GM12878 (cell line): ENCODE measurements at places on chromosomes 1 and 21.

- DNase-seq, result no peak
These were observed 47.2 kb upstream of the VANGL1 start for GRCh38 chr1:115594600-115594999.

DNA sequence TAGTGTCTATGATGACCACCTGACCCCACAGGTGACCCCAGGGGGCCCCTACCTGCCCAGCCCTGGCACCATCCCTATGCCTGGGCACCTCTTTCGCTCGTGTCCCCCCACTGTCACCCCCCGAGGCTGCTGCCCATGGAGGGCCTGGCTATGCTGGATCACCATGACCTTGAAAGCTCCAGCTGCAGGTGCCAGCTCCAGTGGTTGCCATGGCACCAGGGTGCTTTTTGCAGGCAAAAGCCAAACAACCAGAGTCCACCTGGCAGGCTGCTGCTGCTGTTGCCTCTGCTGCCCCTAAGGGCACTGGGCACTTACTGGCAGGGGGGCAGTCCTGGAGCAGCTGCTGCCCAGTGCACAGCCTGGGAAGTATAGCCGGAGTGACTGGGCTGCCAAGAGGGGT is 21.7 kb downstream of the ETNK2 start:
- DNase-seq, result no peak

DNA sequence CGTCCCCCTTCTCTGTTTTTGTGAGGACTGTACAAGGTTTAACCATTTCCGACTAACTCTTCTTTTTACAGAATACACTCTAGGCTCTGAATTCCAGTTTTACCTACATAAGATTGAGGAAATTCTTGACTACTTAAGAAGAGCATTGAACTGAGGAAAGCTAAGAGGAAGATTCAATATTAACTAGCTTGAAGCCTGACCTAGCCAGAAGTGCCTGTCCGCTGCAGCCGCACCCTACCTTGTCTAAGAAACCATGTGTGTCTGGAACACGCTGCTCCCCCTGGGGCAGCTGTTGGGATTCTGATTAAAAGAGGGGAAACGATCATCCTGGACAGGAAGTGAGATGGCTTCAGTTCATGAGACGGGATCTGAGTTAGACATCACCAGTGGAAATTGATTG is 28.9 kb downstream of the CA6 start:
- no peak for DNase-seq

DNA sequence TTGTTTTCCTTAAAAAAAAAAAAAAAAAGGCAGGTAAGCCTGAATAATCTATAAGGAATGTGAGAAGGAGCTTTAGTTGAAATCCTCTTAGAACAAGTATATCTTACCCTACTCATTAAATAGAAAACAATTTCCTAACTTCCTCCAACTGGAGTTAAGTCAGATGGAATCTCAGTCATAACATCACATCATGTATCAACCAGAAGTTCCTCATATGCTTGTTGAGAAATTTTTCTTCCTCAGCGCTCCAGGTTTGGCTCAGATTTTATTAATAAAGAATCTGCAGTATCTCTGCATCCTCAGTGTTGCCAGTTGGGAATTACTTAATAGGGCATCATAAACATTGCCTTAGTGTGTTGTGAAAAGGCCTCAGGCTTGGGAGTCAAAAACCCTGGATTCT is 37.6 kb downstream of the DUSP10 start:
- no peak for DNase-seq

DNA sequence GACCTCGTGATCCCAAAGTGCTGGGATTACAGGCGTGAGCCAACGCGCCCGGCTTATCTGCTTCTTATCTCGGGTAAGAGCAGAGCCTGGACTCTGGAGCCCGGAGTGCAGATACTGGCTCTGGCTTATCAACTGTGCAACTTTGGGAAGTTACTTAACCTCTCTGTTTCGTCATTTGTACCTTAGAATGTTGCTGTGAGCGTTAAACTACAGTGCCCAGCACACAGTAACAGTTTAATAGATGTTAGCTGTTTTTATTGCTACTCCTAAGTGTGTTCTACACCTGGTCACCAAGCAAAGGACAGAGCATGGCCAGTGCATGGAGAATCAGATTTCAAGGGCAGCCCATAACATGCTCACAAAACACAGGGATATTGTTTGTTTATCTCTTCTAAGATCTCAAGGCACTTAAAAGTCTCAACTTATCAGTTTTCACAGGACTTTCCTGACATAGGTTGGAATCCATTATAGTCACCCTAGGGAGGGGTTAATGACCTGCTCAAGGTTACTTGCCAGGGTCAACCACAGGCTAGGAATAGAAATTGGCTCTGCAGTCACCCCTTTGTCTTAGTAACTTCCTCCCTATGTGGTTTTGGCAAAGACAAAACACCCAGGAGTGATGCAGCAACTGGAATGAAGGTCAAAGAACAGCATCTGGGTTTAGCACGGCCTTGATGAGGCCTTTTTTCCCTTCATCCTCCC is 22.5 kb upstream of the SRP9 start:
- DNase-seq, result no peak

- DNase-seq, result no peak
These were observed 29.3 kb upstream of the SRSF10 start for GRCh38 chr1:24009406-24009805.

DNA sequence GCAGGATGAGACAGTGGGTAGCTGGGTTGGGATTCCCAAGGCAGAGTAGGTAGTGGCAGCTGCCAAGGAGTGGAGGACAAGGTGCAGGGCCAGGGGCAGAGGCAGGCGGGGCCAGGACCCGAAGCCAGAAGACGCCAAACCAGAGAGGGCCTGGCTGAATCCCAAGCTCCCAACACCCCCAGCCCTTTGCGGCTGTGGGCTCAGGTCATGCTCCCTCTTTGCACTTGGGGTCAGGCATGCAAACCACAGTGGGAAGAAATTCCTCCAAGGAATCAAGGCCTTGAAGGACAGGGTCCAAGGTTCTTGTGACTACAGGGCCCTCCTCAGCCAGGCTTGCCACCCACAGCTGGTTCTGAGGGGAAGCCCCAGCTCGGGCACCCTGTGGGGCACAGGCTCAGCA is 6.2 kb downstream of the C1orf210 start:
- no peak for DNase-seq

- DNase-seq, result no peak
These were observed 29.1 kb downstream of the NTPCR start for GRCh38 chr1:232979558-232979957.

DNA sequence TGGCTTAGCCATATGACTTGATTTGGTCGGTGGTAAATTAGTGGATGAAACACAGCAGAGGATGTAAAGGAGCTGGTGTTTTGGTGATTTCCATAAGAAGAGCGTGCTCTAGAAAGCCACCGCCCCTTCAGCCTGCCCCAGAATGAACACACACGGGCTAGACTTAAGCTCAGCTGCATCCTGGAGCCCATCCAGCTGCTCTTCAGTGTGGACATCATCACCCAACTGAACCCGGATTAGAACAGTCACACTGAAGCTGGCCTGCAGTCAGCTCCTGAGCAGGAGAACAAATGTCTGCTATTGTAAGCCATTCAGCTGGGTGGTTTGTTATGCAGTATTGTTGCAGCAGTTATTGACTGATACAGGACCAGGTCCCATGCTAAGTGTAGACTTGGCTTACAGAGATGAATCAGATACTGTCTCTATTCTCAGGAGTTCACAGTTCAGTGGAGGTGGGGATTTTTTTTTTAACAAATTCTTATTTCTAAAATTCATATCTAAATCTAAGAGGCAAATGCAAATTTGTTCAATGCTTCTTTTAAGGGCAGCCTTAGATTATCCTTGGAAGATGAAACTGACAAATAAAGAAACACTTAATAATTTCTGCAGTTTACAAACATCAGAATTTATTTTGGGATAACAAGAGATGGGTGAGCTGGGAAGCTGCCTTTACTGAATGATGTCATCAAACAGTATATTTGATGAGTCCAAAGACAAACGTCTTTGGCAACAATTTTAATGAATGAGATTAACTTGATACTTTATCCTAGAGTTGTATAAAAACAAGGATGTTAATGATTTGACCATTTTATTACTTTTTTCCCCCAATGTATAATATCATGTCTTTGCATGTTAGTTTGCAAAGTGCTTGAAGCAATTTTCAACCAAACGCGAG is 251.2 kb downstream of the TRABD2B start:
- DNase-seq, result no peak

DNA sequence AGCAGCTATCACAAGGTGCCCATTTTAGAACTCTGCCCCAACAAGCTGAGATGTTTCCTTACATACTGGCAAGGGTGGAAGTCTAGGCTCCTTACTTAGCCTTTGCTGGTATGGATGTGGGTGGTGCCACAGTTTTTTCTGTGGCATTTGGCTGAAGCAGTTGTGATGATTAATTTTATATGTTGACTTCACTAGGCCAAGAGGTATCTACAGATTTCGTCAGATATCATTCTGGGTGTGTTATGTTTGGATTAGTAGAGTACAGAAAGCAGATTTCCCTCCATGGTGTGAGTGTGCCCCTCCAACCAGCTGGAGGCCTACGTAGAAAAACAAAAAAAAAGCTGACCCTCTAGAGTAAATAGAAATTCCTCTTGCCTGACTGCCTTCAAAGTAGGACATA is 317.0 kb downstream of the BARHL2 start:
- DNase-seq, result no peak

DNA sequence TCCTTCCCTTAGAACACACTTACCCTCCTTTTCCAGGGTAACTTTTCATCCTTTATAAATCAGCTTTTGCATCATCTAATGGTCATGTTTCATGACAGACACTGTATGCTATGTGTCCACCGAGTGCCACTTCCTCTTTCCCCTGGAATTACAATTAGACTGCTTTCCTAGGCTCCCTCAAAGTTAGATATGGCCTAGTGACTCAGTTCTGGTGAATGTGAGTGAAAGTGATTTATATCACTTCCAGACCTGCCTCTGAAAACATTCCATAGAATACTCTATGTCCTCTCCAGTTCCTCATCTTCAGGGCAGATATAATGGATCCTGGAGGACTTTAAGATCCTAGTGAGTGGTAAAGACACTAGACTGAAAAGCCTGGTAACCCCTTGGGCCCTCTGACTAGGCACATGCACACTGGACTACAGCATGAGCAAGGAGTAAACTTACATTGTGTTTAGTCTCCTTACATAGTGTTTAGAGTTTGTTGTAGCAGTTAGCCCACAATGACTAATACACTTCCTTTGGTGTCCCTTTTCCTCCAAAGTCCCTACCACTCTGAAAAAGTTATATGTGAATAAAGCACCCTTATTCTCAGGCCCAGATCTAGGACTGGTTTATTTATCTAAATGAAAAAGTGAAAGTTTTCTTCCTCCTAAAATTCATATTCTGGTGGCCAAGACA is 59.3 kb downstream of the GPR88 start:
- DNase-seq, result no peak

DNA sequence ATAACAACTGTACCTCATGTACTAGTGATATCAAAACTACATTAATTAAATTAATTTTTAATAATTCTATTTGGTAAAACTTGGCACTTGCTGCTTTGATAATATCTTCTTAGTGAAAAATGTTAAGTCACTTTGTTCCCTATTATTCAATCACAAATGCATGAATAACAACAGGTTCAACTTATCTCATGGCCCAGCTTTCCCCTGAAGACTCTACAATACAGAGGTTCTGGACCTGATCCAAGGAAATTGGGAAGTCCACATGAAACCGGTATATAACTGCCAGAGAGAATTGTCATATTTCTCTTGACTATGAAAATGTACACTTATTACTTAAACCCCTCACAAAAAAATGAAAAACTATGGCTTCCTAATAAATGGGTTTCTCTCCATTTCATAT is 33.9 kb upstream of the PTPRC start:
- no peak for DNase-seq

- no peak for DNase-seq
These were observed 6.0 kb downstream of the CDK18 start for GRCh38 chr1:205510308-205510950.

- no peak for DNase-seq
These were observed 131.5 kb upstream of the LMO4 start for GRCh38 chr1:87197156-87197555.

GRCh38 chr1:226656601-226657277 is 82.3 kb downstream of the ITPKB start:
- no peak for DNase-seq

GRCh38 chr1:48920851-48921250 is 144.2 kb upstream of the BEND5 start:
- DNase-seq, result no peak

GRCh38 chr21:28769683-28770082 is 223.0 kb downstream of the LTN1 start:
- DNase-seq, result no peak

GRCh38 chr1:182603646-182604174 is 479 bp downstream of the RGS16 start:
- no peak for DNase-seq

GRCh38 chr1:56755911-56756310 is 63.3 kb downstream of the FYB2 start:
- DNase-seq, result no peak

- DNase-seq, result no peak
These were observed 431.0 kb downstream of the DPYD start for GRCh38 chr1:97489834-97490233.

DNA sequence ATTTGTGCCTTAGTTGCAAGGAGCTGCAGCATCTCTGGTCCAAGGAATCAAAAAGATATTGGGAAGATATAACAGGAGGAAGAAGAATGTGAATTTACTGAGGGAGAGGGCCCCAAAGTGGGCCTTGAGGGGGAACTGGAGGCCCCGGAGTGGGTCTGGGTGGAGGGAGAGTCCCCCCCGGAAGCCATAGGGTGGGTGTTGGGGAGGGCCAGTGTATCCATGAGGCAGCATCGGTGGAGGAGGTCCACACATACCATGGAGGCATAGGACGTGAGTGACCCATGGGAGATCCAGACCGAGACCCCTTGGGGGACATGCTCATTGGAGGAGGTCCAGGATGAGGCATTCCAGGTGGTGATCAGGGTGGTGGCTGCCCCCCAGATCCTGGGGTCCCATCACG is 708 bp upstream of the C1orf167 start:
- DNase-seq, result no peak

DNA sequence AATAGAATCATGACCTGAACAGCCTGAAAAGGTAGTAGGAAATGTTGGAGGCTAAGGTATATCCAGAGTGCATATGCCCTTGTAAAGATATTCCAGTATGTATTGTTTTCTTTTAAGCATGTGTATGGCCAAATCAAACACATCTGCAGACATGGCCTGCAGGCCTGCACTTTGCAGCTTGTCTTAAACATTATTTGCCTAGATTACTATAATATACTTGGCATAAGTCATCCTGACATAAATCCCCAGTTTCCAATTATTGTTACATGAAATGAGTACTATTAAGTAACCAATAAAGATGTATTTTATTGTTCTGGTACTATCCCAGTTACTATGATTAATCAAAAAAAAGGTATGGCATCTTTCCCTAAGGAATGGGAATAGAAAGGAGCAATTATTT is 169.1 kb upstream of the PTBP2 start:
- no peak for DNase-seq

- DNase-seq, result no peak
These were observed 30.7 kb upstream of the WASF2 start for GRCh38 chr1:27520651-27521050.
